Eye (tissue), 1 donor: ENCODE measurements at places on chromosomes 5 and 9.

- no peak for DNase-seq
Observed at GRCh38 chr9:129718647-129719046, 34.2 kb downstream of the PTGES start.

GRCh38 chr5:98031926-98032325 lies 741.5 kb upstream of the RGMB start:
- no peak for DNase-seq

DNA sequence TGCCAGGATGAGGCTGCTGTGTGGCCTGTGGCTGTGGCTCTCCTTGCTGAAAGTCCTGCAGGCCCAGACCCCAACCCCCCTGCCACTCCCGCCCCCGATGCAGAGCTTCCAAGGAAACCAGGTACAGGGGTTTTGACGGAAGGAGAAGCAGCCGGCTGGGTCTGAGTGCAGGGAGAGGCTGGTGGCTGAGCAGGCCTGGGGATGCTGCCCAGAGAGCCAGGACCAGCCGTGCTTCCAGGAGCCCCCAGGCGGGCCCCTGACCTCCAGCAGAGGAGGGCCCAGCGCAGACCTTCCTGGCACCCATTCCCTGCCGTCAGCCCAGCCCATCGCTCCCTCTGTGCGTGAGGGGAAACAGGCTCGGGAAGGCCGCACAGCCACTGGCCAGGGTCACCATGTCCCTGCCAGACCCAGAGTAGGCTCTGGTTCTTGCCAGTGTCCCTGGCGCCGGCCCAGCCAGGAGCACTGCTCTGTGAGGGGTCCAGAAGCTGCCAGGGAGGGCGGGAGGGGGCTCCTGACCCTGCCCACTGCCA lies 313 bp downstream of the LCN12 start:
- DNase-seq: no peak

DNA sequence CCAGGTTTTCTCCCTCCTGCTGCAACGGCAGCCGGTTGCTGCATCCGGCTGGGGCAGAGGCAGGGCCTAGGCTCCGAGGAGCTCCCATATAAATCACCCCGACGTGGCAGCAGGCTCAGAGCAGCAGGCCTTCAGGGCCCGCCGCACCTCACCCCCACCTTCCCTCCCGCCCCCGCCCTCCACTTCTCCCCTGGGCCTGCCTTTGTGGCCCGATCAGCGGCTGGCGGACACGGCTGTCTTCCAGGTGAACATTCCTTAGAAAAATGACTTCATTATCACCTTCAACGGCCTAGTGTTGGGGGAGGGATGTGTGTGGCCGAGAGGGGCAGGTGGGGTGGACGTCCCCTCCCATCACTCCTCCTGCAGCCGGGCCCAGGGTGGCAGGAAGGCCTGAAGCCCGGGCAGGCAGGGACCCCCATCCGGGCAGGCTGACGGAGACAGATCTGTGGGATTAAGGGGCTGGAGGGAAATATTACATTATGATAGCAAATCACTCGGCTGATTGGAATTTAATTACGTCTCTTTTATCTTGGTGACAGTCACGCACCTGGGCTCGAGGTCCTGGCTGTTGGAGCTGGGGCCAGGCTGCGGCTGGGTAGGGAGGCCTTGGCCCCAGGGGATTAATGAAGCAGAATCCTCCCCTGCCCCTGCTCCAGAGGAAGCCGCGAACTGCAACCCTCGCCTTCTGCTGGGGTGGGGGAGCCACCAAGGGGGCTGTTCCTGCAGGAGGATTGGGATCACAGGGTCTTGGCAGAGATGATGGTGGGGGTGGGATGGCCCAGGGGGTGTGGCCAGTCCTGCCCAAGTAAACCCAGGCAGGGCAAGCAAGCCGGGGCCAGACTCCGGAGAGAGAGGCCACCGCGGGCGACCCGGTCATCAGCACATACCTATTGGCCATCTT lies 38.4 kb upstream of the RXRA start:
- DNase-seq: no peak

DNA sequence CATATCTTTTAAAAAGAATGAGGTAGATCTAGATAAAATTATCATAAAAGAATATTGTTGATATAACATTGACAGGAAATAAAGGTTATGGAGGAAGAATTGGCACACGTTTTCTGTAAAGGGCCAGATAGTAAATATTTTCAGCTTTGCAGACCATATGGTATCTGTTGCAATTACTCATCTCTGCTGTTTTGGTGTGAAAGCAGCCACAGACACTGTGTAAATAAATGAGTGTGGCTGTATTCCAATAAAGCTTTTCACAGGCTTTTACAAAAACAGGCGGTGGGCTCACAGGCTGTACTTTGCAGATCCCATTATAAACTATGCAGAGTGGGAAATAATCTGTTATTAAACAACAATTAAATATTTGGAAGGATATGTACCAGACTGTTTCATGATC lies 87.4 kb downstream of the SGCD start:
- DNase-seq: no peak

- DNase-seq: no peak
Observed at GRCh38 chr5:99775189-99775588, 760.0 kb upstream of the FAM174A start.

DNA sequence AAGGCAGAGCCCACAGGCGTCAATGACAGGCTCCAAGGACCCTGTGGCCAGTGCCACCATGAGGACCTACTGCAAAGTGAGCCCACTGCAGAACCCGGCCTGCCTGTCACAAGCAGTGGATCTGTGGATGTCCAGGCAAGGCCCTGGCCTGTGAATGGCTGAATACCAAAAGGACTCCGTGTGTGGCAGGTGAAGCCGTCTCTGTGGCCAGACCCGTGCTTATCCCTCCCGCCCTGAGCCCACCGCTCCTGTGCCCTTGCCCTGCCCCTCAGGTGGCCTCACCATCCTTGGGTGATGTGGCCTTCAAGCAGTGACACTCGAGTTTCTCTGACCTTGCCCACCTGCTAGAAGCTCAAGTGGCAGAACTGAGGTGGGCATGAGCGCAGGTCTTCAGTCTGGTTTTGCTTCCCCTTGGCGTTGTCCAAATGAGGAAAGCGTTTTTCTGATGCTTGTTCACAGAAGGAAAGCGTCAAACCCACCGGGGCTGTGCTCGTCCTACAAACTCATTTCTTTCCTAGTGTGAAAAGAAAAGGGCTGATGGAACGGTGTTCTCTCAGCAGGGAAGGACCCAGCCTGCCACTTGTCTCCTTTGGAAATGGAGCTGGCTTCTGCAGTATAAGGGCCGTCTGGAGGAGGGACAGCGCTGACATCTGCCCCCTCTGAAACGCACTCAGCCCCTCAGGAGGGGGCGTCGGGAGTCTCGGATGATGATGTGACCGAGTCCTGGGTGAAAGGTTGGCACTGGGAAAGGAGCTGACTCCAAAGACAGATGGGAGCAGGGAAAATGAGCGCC lies 377.7 kb upstream of the IRX4 start:
- DNase-seq: no peak
